ENCODE measurements at places on chromosomes 7 and 10.

DNA sequence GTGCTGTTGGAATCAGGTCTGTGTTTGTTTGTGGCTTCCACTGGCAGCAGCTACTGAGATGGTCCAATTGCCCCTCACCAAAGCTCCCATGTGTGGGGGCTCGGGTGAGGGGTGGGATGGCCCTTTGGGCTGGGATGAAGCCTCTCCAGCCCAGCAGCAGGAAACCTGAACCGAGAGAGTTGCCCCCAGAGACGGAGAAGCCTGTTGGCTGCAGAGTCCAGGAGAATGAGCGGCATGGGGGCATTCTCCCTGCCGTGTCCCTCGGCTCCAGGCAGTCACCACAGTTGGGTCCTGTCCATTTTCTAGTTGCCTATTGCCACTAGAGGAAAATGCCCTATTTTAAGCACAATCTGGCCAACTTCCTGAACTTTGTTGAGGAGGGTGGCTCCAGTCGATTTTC lies 222.2 kb upstream of the PPP2R2D start:
- no peak for DNase-seq

DNA sequence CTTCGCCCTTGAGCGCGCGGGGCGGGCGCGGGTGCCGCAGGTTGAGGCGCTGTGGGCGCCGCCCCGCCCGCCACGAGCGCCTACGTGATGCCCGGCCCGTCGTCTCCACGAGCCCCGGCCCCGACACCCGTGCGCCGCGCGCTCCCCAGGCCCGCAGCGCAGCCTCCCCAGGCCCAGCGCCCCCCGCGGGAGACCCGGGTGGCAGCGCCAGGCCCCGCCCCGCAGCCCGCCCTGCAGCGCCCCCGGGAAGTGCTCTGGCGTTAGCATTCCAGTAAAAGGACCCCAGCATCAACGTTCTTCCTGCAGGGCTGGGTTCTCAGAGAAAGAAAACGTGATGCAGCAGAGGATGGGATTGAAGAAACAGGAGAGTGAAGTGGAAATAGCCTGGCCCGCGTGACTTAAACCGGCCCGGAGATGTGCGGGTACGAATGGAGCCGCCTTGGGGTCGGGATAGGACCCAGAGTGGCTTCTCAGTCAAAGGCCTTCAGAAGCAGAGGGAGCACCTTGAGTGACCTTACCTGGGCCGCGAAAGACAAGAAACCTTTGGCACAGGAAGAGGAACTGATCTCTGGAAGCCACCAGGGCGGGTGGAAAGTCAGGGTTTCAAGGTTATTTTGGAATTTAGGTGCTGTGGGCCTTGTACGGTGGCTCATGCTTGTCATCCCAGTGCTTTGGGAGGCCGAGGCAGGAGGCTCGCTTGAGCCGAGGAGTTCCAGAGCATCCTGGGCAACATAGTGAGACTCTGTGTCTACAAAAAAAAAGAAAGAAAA lies 1.8 kb downstream of the PFKP start:
- no peak for DNase-seq

DNA sequence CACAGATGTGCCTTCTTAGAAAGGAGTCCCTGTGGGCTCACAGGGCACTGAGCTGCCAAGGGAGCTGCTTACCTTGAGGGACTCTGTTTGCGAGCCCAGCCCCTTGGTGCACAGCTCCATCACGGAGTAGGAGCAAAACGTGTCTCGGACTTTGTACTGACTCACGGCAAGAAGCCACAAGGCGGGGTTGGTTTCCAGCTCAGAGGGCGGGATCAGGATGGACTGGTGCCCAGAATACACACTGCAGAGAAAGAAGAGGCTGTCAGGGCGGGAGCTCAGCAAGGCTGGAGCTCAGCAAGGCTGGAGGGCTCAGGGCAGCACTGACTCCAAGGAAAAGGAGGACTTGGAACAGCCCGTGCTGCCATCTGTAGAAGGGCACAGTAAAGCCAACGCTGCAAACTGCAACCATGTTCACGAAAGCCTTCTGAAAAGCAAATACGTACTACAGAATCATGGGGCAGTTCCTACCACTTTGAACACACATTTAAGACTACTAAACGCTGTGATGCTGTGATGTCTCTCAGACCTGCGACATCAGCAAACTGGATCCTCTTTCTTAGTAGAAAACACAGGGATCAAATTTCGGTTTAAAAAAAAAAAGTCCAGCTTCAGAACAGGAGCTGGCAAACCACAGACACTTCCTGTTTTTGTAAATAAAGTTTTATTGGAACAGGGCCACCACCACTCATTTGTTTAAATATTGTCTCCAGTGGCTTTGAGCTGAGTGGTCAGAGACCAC lies 194.3 kb downstream of the ZMYND11 start:
- peak; percentile 91 for DNase-seq

GRCh38 chr10:52782554-52782953 lies 10.0 kb upstream of the MBL2 start:
- no peak for DNase-seq

DNA sequence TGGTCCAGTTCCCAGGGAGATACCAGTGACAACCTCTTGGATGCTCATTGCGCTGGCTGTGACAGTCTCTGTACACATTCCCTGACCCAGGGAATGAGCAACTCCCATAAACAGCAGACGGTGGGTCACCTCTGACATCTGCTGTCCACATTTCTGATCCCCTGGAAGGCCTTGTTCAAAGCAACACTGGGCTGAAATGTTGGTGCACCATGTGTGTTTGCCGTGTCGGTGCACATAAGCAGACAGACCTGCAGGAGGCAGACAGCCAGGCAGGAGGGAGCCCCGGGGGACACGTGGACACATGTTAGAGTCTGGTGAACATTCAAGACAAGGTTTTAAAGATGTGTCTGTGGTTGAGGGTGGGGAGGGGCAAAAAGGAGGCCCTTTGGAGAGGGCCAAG lies 254.9 kb downstream of the PLXNA4 start:
- no peak for DNase-seq

DNA sequence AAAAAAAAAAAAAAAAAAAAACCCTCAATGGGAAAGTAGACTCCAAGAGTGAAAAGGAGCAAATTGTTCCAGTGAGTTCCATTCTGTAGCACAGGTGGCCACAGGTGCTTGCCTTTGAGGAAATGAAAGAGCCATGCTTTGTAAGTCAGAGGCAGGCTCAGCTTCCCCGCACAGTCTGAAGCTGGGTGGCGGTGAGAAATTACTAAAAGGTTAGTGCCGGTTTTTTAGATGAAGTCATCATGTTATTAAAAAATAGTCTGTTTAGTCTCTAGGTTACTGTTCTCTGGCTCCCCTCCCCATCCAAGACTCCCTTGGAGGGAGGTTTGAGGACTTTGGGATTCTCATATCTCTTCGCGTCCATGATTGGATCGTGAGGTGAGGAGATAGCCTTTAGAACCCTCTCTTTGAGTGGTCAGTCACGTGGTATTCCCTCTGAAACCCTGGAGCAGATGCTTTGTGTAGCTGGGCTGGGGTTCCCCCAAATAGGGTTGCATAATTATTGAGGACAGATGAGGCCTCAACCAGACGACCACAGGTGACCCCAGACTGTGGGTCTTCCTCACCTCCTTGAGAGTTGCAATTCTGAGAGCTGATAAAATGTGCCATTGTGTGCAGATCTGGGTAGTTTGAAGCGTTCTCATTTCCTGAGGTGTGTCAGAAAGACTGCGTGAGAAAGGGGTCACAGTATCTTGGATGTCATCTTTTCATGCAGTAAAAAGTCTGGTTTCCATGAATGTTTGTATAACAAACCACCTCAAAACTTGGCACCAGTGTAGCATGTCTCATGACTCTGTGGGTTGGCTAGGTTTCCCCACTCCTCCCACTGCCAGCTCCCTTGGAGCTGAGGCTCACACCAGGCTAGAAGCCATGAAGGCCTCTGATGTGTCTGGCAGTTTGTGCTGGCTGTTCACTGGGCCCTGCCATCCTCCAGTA lies 27.1 kb downstream of the OGDH start:
- no peak for DNase-seq

GRCh38 chr7:67359900-67360299 lies 363.3 kb downstream of the TYW1 start:
- no peak for DNase-seq

- DNase-seq: no peak
Measured at GRCh38 chr10:3692387-3692999, 92.5 kb downstream of the KLF6 start.

GRCh38 chr10:3906511-3907111 lies 121.6 kb upstream of the KLF6 start:
- peak; percentile 33 for DNase-seq

DNA sequence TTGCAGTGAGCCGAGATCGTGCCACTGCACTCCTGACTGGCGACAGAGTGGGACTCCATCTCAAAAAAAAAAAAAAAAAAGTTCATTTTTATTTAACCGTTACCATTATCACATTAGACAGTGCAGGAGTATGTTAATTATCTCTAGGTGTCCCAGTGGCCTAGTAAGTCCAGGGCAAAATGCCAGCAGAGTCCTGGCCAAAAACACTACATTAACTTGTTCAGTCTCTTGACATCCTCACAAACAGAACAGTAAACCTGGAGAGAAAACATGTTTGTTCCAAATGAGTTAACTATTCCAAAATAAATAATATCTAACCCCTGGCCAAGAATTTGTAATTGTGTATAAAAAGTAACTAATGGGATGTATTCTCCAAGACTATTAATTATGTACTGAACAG lies 43.2 kb downstream of the PTPRZ1 start:
- no peak for DNase-seq

All from HT-29 (cell line).